Mesenteric fat pad (tissue), 1 donor: ENCODE measurements at places on chromosomes 16 and 17. TPM values are rescaled to one million over a fixed set of nuclear protein-coding genes. Genes with fewer than 3 reads are reported as not detected.

Gene KRT33B
- total RNA-seq = not detected

Gene TBC1D3C
- 0.19 TPM for total RNA-seq

Gene PIRT
- total RNA-seq = not detected

Gene NRN1L
- total RNA-seq = not detected

Gene SPN
- 2.9 TPM for total RNA-seq

Gene SLFN5
- total RNA-seq = 74.8 TPM
